KG1 (cell line): ENCODE measurements at places on chromosomes 12 and 14.
A peak's percentile ranks its signal among the peaks of the same experiment; 100 is the strongest.

DNA sequence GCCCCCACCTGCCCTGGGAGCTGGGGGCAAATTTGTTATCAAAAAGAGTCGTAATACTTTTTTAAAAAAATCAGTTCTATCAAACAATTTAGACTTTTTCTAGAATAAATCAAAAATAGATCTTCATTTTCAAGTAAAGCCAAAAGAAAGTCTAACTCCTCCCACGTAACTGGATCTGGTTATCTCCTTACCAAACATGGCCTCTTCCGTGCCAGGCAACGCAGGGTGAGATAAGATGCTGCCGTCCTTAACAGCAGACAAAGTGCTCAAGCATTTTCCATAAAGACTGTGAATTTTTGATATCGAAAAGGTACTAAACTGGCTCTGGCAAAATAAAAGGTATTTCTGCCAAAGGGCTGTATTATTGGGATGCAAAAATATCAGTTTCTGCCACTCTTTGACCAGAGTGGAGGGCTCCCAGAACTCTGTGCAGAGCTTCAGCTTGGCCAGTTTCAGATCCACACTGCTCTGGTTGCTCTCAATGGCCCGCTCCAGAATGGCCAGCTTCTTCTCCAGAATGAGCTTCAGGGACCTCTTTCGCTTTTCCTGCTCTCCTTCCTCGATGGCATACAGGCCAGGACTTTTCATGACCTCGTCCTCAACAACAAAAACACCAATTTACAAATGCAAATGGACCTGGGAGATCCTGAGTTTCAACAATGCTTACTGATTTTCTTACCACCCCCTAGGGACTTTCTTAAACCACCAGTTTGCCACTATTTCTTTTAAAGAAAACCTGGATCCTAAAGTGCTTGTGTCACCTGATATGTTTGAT is 29.0 kb downstream of the NRDE2 start:
- DNase-seq, result no peak

DNA sequence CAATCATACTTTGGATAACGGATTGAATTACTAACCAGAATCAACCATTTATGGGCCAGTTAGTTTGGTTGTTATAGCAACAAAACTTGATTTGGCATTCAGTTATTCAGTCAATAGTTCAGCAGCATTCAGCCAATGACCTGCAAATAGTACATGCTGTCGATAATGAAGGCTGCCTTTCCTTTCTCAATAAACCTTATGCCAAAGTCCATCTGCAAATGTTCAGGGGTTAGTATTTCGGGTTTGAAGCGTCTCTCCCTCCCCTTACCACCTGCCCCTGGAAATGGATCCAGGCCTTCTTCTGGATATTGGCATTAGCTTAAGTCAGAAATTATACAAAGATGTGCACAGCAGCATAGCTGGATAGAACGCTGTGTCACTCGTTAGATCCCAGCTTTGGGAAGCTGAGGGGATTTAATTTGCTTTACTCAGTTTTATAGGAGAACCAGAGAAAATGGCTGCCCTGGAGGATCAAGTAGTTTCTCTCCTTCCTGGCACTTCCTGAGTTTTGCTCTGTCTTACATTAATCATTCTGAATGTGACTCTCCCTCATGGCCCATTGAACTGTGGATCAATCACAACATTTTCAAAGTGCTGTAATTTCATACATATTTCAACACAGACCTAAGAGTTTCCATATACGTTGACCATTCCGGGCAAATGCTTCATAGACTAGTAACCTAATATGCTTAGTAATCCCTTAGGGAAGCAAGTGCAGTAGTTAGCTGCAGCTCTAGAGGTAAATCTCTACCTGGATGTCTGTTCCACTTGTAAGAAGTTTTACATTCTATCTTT is 46.7 kb upstream of the PTPRR start:
- no peak for DNase-seq

DNA sequence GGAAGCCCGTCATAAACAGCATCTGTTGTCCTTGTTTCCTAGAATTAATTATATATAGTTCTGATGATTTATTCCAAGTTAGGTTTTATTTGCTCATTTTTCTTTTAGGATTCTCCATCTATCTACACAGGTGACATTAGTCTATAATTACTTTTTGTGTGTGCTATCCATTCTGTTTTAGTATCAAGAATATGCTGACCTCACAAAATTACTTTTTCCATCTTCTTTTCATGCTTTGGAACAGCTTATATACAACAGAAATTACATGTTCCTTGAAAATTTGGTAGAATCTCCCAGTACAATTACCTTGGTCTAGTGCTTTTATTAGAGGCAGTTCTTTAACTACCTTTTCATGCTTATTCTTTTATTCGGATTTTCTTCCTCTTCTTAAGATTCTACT is 54.3 kb upstream of the CATSPERB start:
- DNase-seq, result no peak

GRCh38 chr12:114911196-114911595 is 227.2 kb upstream of the TBX3 start:
- DNase-seq, result no peak

- no peak for DNase-seq
Measured at GRCh38 chr14:37566811-37567371, 28.2 kb downstream of the FOXA1 start.

DNA sequence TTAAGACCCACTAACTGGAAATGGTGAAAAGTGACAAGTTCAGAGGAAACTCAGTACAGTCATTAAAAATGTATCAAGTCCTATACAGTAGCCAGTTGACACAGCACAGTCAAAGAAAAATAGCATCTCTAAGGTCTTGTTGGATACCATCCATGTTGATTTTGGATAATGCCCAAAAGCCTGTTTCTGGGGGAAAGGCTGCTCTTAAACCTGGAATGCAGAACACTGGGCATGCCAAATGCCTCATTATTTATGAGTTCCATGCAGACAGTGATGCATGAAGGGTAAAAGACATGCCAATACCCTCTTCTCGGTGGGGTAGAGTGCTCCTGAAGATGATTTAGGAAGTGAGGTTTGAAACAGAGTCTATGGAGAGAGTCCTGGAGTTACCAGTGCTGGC is 29.6 kb downstream of the KCNK13 start:
- no peak for DNase-seq

- no peak for DNase-seq
Measured at GRCh38 chr12:46516933-46517578, 144.5 kb upstream of the SLC38A2 start.

DNA sequence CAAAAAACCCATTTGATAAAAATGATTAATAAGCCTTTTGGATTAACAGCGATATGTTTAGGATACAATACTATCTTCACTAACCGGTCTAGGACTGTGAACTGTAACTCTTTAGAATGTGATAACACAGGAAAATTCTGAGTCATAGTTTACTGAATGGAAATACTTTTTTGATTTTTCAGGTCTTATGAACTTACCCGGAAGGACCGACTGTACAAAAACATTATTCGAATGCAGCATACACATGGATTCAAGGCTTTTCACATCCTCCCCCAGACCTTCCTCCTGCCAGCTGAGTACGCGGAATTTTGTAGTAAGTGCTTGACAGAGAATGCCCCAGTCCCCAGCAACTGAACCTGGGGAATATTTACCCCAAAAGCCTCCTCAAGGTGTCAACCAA is 29.0 kb downstream of the TTLL5 start:
- no peak for DNase-seq

- peak; percentile 80 for DNase-seq
Measured at GRCh38 chr14:89720076-89720687, 234.3 kb downstream of the EFCAB11 start.

DNA sequence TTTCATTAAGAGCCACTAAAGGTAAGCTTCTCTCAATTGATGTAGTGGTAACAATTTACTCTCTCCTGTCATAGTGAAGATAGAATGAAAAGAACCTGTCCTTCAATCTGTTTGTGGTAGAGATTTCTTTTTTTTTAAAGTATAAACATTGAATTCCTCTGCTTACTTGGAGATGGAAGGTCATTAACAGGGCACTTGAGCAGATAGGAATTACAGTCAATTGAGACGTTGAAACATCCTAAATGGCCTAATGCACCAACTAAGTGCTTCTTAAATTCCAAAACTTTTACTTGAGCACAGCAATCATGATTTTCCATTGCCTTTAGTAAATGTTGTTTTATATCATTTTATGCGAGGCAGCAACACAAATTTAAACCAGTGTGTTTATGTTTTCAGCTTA is 241.4 kb downstream of the FOXG1 start:
- DNase-seq, result no peak

GRCh38 chr12:114499338-114499737 is 93.4 kb upstream of the TBX5 start:
- no peak for DNase-seq

- DNase-seq, result no peak
Measured at GRCh38 chr12:13365748-13366366, 169.3 kb downstream of the EMP1 start.

- DNase-seq, result no peak
Measured at GRCh38 chr14:59107819-59108218, 80.6 kb upstream of the DAAM1 start.

DNA sequence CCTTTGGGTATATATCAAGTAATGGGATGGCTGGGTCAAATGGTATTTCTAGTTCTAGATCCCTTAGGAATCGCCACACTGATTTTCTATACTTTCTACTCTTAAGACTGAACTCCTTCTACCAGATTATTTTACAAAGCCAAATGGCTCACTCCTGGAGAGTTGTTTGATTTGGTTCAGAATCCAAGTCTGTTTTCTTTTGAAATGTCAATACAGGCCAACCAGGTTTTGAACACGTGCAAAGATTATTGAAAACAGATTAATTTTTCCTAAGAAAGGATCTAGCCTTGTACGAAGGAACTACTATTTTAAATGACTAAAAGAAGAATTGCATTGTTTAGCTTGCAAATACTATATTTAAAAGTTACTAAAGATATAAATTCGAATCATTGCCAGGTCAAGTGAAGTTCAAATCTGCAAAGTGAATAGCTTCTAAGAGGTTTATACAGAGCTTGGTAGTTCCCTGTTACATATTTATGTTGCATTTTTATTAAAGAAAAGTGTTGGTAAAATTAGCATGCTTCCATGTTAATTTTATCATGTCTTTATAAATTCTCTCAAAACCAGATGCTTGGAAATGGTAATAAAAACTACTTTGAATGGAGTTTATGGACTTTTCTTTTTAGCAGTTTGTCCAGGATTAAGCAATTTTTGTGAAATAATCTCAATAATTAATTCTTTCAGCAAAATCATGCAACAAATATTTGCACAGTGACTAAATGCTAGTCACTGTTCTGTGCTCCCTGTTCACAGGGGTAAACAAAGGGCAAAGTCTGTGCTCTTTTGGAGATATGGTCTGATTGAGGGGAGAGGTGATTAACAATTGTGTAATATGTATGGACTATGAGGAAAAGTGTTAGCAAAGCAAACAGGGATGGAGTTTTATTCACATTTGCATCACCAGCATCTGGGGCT is 38.9 kb downstream of the GPR65 start:
- DNase-seq, result no peak

DNA sequence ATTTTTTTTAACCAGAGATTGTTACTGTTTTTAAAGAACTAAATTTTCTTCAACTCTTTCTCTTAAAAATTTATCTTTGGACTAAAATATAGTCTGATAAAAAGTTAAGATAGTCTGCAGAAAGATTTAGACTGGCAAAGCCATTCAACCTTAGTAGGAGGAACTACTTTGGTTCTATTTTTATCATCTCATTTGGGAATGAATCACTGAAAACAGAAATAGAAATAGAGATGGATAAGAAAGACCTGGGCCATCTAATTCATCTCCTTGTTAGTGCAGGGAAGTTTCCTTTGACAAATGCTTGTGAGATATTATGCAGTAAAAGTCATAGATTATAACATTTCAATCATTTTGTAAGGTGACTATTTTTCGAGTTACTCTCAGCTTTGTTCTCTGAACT is 263.2 kb upstream of the NPAS3 start:
- DNase-seq, result no peak

GRCh38 chr12:104750061-104750460 is 208.0 kb downstream of the SLC41A2 start:
- DNase-seq, result no peak

DNA sequence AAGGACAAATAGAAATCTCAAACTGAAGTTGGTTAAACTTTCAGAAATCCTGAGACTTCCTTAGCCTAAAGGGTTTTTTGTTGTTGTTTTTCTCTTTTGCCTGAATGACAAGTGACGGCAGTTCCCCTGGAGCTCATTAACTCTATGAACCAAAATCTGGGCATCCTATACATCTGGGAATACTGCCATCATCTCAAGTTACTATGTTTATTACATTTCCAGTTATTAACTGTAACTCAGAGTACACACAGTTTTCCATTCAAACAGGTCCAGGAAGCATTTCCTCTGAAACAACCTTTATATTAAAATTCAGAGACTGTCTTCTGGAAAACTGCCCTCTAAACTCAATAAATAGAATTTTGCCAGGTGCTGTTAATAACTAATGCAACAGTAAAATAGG is 55.6 kb upstream of the CDKL1 start:
- no peak for DNase-seq

DNA sequence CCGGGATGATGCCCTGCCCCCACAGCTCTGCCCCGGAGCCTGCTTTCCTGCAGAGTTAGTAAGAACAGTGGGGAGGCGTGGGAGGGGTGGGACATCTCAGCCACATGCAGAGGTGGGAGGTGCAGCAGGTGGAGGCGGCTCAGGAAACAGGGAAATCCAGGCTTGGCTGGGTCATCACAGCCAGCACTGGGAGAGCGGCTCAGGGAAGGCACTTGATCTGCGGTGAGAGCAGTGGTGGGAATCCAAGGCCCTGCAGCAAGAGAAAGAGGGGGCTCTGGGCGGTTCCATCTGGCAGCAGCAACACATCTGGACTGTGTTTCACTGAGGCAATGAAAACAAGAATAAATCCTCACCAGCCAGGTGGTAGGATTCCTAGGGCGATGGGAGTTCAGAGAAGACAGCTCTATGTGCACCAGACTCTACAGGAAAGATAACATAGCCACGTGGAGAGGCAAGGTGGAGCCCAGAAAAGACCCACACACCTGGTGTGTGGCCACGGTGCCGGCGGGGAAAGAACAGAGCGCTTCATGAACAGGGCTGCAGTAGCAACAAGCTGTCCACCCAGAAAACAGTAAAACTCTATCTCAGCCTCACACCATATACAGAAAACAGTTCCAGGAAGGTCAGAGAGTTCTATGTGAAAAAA is 57.6 kb downstream of the CCDC85C start:
- no peak for DNase-seq

- DNase-seq, result peak; percentile 28
Measured at GRCh38 chr12:122836027-122836921, 1.0 kb downstream of the HIP1R start.

DNA sequence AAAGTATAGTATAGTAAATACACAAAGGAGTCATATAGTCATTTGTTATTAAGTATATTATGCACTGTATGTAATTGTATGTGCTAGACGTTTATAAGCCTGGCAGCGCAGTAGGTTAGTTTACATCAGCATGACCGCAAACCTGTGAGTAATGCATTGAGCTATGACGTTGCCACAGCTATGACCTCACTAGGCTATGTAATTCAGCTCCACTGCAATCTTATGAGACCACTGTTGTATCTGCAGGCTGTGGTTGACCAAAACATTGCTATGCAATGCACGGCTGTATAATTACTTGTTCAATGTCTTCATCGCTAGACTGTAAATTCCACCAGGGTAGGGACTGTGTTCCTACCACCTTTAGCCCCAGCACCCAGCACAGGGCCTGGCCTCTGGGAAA is 53.2 kb upstream of the VASH1 start:
- DNase-seq, result no peak

GRCh38 chr12:41486718-41487117 is 298.6 kb downstream of the PDZRN4 start:
- DNase-seq, result no peak

- DNase-seq, result no peak
Measured at GRCh38 chr14:56810147-56810719, at the start of gene OTX2. Gene OTX2, minus strand, starts transcription at chr14:56810479. Its CDS starts 5,023 bp downstream, at chr14:56805456.

- no peak for DNase-seq
Measured at GRCh38 chr14:64923015-64923414, 8.8 kb downstream of the CHURC1 start.
